Activated CD4-positive, CD25-positive, alpha-beta regulatory T cell (primary cell): ENCODE measurements at places on chromosomes 5 and 9.

GRCh38 chr5:16733331-16734006 lies 116.7 kb upstream of the RETREG1 start:
- no peak for DNase-seq

DNA sequence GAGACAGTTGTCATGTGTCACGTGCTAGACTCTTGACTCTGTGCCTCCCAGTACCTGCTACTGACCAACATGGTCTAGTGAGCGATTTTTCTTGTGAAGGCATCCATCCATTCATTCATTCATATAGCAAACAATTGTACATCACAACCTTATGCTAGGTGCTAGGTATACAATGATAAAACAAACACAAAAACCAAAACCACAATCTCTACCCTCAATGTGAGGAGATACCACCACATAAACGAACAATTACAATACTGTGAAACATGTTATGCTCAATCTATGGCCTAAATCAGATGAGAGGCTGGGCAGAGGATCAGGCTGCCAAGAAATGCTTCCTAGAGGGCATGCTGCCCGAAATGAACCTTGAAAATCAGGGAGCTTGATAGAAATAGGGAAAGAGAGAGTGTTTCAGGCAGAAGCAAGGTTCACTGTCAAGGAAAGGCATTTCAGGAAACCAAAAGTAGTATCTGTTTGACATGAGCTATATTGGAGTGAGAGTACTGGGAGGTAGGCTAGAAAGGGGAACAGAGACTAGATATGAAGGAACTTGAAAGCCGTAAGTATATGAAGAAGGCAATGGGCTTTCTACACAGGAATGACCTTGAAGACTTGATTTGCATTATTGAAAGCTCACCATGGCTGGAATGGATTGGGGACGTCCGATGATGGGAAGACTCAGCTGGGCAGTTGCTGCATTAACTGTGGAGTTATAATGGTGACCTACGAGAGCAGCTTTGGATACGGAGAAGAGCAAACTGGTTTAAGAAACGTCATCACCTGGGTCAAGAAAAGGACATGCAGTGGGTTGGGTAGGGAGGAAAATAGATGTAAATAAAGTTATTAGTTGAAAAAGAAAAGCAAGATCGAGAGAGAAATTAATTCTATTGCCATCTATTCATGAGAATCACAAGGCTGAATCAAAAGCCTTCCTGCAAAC lies 90.1 kb downstream of the THBS4 start:
- no peak for DNase-seq

DNA sequence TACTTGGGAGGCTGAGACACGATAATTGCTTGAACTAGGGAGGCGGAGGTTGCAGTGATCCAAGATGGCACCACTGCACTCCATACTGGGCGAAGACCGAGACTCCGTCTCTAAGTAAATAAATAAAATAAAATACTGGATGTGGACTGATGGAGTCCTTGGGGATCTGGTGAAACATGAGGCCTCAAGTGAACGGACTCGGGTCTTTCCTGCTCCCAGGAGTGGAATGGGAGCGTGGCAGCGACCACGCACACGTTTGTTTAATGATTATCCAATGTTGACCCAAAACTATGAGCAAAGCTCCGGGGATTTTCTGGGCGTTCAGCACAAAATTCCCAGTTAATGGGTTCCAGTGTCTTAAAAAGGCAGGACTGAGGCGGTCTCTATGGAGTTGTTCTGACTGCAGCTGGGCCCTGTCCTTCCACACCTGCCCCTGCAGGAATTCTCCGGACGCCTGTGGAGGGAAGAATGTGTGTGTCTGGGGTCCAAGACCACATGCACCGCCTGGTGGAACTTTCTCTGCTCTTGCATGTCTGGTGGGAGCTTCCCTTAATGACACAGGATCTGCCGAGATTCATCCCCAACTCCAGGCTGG lies 26.6 kb downstream of the NEK6 start:
- DNase-seq: no peak

- no peak for DNase-seq
Measured at GRCh38 chr5:173789031-173789920, 98.9 kb upstream of the CPEB4 start.

GRCh38 chr5:61620699-61621182 lies 288.7 kb downstream of the ZSWIM6 start:
- DNase-seq: no peak

GRCh38 chr5:129745997-129746396 lies 1.9 kb upstream of the MINAR2 start:
- no peak for DNase-seq
